ENCODE measurements at places on chromosomes 2 and 18.

- peak; percentile 37 for DNase-seq
Measured at GRCh38 chr2:60554074-60554645, 706 bp upstream of the BCL11A start.

- no peak for DNase-seq
Measured at GRCh38 chr2:71944183-71944550, 203.5 kb downstream of the CYP26B1 start.

DNA sequence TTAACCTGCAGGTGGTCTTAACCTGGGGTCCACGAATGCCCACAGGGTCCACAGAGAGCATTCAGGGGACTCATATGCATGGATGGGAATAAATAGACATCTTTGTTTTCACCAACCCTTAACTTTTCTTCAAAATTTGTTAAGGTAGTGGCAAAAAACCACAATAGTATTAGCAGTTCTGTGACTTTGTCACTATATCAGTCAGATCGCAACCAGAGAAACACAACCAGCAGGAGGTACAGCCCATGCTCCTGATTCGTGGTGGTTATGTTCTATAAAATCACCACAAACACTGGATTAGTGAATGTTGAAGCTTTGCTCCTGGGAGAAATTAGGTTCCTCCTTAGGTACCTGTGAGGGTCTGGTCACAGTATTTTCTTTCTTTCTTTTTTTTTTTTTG lies 31.6 kb downstream of the B3GNT7 start:
- DNase-seq: no peak

DNA sequence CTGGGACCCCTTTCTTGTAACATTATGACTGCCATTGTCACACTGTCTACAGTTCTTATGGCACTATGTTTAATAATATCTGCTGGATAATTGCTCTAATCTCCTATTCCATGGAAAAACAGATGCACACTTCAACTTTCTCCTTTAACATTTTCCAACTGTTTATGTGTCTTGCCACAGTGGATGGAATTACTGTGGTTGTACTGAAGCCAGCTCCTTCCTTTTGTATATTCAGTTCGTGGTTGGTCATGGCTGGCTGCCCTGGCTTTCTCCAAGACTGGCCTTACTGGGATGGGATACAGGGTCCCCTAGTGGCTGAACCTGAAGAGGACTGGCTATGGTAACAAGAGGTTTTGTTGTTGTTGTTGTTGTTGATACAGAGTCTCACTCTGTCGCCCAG lies 113.9 kb downstream of the SS18 start:
- DNase-seq: peak; percentile 3

DNA sequence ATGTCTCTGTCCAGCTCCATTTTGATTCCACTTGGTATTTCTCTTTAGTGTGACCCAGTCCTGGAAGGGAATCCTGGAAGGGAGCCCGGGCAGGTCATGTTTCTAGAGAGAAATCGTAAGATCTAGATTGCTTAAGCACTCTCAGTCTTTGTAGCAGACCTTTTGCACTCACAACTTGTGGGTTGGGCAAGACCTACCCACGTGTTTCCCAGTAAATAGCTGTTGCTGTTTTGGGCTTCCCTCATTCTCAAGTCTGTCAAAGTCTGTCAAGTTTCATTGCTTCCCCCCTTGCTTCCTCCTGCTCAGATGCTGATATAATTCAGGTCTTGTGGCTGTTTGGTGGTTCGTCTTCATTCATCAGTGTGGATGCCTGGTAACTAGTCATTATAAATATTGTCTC lies 17.4 kb upstream of the NEMP2 start:
- peak; percentile 86 for DNase-seq

DNA sequence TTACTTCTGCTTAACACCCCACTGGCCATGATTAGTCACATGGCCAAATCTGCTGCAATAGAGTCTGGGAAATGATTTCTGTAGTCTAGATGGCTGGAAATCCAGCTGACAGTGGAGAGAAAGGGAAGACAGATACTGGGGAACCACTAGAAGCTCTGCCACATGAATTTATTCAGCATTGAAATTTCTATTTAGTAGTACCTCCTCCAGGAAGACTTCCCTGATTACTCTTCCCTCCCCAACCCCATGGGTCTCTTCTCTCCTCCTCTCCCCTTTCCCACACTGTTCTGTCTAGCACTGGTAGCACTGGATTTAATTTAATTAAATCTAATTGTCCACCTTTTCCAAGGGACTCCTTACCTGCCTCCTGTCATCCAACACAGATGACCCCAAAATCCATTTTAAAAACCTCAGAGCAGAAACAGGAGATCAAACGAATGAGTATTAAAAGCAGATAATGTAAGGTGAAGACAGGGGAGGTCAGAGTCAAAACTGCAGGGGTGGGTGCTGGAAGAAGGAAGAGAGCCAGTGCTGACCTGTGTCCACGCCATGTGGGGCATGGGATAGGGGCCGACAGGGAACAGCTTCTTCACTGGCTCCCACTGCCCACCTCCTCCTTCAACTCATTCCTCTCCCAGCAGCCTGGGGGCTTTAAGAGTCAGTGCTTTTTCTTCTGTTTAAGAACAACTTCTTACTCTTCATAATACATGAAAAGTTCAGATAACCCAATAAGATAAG lies 169.2 kb upstream of the HS6ST1 start:
- DNase-seq: no peak

DNA sequence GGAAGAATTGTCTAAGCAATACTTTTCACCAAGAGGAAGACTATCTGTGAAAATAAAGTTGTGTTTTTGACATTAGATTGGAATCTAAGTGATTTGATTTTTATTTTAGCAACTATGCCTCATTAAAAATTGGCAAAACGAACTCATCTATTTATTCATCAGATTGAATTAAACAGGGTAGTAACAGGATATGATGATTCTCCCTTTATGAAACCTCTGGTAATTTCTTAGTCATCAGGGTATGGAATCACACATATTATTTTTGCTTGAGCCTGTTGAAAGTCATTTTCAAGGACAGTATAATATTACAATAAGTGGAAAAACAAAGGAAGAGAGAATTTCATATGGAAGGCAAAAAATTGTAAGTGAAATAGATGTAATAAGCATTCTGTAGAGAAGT lies 22.0 kb downstream of the ZNF804A start:
- peak; percentile 35 for DNase-seq

DNA sequence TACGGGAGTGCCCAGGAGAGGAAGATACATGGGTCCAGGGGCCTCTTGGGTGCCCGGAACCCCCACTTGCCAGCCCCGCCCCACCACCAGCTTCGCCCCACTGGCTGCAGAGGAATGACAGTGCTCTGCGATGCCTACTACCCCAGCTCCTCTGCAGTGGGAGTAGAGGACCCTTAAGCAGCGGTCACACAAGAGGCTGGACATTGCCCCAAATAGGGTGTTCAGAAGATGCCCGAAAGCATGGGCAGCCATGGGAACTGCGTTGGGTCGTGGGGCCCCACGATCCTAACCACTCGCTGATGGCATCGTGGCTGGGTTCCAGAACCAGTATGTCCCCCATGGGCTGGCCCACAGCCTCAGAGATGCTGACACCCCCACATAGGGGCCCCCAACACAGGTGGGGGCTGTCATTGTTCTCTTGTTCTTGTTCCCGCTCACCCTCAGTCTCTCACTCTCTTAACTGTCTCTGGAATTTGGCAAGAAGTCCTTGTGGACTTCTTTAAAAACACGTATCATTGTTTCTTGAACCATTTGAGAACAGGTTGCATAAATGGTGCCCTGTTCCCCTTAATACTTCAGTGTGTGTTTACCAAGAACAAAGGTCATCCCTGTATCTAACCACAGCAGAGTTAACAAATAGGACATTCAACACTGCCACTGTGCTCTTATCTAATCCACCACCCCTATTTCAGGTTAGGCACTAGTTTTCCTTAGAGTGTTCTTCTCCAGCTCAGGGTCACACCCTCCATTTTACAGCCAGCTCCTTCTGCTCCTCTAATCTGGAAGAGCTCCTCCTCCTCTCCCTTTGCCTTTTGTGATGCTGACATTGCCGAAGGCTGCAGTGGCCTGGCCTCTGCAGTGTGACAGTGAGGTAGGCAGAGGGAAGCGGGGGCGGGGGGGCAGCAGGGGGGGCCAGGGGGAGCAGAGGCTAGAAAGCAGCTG lies 76.3 kb downstream of the STPG4 start:
- DNase-seq: no peak

- DNase-seq: no peak
Measured at GRCh38 chr18:25240420-25240770, 111.6 kb downstream of the ZNF521 start.

DNA sequence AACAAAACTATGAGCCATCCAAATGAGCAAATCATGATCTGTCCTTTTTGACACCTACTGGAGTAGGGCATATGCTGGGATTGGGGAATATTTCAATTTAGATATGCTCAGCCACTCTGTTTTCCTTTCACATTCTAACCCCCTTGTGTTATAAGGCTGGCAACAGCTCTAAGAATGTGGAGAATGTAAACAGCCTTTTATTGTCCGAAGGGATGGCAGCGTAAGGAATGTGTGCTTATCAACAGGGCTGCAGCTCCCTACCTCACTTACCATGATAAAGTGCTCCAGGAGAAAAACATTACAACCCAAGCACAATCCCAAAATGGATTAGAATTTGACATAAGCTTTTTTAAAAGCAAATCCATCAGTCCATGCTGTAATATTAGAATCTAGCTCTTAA lies 2.2 kb downstream of the NXPH2 start:
- peak; percentile 23 for DNase-seq

- DNase-seq: peak; percentile 93
Measured at GRCh38 chr2:46847185-46847710, 68.4 kb downstream of the MCFD2 start.

DNA sequence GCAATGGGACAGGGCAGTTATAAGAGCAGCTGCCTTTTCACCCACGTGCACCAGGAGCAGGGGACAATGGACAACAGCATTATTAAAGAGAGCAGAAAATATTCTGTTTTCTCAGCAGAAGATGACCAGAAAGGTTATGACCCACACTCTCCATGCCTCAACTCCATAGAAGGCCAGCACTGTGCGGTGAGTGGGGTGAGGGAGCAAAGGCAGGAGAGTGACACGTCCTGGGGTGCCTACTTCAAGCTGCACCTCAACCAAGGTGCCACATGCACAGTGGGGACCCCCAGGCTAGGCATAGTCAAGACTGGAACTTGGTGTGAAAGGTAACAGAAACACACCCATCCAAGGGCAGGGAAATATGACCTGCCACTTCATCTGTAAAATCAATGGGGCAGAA lies 50.4 kb downstream of the POLR1A start:
- no peak for DNase-seq

GRCh38 chr2:98711506-98711905 lies 19.4 kb downstream of the MGAT4A start:
- DNase-seq: no peak

DNA sequence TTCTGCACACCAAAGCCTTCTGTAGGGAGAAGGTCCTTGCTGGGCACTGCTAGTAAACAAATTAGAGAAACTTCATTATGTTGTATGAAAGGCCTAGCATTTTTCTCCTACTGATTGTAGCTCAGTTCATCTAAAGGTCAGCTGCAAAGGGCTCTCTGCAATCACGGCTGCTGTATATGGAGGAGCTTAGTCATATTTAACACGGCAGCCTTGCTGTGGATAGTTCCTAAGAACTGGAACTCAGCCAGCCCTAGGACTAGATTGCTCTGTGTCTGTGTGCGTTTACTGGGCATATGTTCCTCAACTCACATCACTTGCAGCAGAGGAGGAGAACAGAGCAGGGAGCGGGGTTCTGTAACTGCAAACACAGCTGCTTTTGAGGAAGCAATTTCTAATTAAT lies 1103.9 kb upstream of the KLHL29 start:
- peak; percentile 86 for DNase-seq

GRCh38 chr2:10775021-10775780 lies 37.4 kb downstream of the PDIA6 start:
- no peak for DNase-seq

GRCh38 chr18:44683556-44683955 lies 2.9 kb downstream of the SETBP1 start:
- no peak for DNase-seq

GRCh38 chr2:3447789-3448317 lies 68.4 kb downstream of the TRAPPC12 start:
- no peak for DNase-seq

GRCh38 chr2:17270894-17271293 lies 247.3 kb downstream of the RAD51AP2 start:
- DNase-seq: no peak

GRCh38 chr2:47310801-47311560 lies 92.0 kb upstream of the MSH2 start:
- no peak for DNase-seq

DNA sequence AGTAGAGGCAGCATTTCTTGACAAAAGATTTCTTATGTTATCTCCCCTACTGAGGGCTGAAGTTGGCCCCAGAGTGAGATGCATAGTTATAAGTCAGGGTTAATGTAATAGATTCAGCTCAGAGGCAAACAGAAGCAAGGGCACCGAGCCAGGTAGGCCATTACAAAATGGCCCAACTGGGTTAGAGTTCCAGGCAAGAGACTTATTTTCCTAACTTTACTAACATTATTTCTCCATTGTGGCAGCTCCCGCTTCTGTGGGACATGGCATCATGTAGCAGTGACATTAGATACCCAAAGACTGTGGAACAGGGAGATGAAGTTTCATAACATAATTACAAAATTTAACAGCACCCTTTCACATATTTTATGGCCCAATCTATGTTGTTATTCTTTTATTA lies 27.1 kb downstream of the TSPYL6 start:
- DNase-seq: no peak

DNA sequence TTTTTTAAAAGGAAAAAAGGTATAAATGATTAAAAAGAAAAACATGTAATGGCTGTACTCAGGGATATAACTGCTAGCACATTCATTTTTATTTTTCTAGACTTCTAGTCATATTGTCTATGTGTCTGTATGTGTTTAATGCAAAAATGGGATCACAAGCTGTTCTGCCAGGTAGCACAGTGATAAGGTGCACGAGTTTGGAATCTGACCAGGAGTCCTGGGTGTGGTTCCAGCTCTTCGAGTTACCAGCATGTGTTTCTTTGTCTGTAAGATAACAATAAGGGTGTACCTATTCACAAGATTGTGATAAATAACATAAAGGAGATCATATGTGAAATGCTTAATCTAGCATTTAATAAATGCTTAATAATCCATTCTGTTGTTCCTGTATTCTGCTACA lies 145.3 kb downstream of the PKP4 start:
- DNase-seq: no peak

DNA sequence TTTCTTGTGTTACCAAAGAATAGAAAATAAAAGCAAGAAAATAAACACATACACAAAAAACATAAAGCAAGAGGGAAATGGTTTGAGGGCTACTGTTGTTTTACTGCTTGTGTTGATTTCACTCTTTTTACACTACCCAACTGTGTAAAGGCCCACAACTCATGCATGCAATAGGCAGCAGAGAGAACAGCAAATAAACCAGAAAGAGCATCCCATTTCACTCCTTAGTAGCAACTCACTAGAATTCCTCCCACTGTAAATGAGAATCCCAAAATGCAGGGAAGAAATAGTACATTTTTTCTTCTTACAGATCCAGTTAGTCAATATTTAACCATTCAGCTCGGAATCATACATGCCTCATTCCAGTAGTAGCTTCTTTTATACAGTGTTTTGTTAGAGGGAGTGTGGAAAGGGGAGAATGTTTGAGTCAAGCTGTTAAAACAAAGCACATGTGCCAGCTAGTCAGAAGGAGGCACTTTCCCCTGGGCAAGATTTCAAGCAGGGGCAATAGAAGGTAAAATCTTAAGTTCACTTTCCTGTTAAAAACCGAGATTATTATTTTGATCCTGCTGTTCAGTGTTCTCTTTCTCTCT lies 147.2 kb upstream of the FAM98A start:
- DNase-seq: no peak

All from iris pigment epithelial cell (primary cell).